ENCODE measurements at places on chromosomes 1 and 21.

DNA sequence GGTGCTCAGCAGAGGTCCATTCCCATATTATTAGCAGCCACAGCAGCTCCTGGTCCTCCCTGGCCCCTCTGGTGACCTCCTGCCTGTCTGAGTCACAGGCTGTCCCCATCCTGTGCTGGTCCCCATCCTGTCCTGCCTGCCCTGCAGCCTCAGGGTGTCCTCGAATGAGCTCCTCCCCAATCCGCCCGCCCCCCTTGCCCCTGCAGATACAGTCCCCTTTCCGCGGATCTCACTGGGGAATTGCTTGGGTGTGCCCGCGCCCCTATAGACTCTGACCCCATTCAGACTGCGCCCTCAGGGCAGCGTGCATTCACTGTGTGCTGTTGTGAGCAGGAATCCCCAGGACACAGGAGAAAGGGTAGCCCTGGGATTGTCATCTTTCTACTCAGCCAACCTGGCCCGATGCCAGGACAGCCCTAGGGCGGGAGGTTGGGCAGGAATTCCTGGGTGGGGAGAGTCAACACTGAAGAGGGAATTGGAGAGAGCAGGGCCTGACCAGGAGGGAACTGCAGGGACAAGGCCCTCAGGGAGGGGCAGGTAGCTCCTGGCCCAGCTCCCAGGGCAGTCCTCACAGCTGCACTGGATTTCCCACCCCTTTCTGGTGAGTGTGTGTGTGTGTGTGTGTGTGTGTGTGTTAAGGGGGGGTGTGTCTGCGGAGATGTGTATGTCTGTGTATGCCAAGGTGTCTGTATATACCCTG lies 1.1 kb upstream of the GUCA2A start:
- DNase-seq = peak; percentile 65

DNA sequence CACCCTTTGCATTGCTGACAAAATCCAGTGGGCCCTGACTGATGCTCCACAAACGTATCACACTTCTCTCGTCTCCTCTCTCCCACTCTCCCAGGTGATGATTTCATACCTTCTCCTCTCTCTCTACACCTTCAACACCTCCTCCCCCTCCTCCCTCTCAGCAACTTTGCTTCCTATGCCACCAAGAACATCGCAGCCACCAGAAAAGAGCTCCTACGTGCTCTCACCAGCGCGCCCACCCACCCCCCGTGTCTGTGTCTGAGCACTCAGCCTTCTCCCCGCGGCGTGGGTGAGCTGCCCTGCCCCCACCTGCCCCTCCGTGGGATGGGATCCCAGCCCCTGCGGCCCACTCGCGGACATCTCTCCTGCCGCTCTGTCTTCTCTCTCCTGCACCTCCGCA lies 55.1 kb upstream of the COX20 start:
- DNase-seq = no peak

- DNase-seq = no peak
These were observed 12.3 kb downstream of the COLGALT2 start for GRCh38 chr1:184025242-184025675.

DNA sequence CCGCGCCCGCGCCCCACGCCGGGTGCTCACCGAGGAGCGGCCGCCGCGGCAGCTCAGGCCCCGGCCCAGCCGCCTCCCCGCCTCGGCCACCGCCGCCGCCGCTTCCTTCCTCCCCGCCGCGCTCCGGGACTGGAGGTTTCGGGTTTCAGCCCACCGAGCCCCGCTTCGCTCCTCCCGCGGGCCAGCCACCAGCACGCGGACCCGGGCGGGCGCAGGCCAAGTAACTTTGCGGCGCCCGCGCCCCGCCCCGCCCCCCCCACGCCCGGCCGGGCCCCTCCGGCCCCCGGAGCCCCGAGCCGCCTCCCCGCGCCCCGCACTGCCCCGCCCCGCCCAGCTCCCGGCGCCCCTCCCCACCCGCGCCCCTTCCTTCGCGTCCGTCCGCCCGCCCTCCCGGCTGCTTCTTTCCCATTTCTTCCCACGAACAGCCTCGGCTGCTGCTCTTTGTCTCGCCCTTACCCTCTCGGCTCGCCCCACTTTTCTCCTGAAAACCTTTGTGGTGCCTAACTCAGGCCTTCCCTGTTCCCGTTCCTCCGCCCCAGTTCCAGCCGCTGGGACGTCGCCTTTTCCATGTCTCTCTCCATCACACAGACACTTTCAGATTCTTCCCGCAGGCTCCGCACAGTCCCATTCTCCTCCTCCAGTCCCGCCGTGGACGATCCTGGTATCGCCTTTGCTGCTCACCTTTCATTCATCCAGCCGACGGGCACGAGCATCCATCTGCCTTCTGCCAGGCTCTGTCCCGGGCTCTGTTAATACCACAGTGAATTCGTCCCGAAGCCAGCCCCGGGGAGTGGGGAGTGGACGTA lies at the start of gene GPR161:
Gene GPR161 (minus strand): TSS at position 222 of the 806 bp plus-strand sequence. CDS start 32,080 bp downstream, outside the sequence.
- peak; percentile 48 for DNase-seq

- DNase-seq = no peak
These were observed 223.1 kb upstream of the TMEM51 start for GRCh38 chr1:14930247-14930965.

DNA sequence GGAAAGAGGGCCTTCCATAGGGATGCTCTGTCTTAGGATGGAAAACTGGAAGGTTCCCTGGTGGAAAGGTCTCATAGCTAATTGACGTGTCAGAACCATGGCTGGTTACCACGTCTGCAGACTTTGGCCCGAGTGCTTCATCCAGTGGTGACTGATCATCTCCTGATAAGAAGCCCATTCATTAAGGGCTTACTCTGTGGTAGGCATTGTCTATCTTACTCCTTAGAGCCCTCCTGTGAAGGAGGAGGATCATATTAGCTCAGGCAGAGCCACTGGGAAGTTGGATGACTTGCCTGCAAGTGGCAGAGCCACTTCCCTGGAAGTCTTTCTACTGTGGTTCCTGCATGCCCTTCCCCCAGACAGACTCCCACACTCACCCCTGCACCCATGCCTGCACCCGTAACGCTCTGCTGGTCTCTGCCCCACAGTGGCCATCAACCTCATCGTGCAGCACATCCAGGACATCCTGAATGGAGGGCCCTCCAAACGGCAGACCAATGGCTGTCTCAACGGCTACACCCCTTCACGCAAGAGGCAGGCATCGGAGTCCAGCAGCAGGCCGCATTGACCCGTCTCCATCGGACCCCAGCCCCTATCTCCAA lies 79.9 kb downstream of the UCK2 start:
- no peak for DNase-seq

GRCh38 chr1:84143796-84144565 lies at the start of gene PRKACB:
TSS of gene PRKACB (plus strand) at chr1:84144271. CDS start at chr1:84144362, 91 bp downstream.
- DNase-seq = no peak

- DNase-seq = no peak
These were observed 20.5 kb upstream of the PRDM15 start for GRCh38 chr21:41899426-41900202.

DNA sequence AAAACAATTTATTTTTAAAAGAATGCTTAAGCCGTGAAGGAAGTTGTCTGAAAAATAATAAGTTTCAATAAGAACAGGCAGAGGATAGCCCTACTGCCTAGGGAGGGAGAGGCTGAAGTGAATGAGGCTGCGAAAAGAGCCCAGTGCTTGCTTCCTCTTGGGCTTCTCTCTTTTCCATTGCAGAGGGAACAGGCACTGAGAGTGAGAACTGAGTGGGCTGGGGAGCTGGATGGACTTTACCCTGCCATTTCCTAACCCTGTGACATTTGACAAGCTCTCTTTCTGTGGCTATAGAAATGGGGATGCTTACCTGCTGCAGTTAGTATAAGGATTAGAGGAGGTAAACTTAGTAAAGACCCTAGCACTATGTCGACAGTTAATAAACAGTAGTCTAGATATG lies 30.0 kb downstream of the TENT5C start:
- no peak for DNase-seq

GRCh38 chr1:151132335-151133017 lies 14.0 kb downstream of the SEMA6C start:
- DNase-seq = no peak

- no peak for DNase-seq
These were observed 75.0 kb downstream of the ATP6V1G3 start for GRCh38 chr1:198465201-198466144.

DNA sequence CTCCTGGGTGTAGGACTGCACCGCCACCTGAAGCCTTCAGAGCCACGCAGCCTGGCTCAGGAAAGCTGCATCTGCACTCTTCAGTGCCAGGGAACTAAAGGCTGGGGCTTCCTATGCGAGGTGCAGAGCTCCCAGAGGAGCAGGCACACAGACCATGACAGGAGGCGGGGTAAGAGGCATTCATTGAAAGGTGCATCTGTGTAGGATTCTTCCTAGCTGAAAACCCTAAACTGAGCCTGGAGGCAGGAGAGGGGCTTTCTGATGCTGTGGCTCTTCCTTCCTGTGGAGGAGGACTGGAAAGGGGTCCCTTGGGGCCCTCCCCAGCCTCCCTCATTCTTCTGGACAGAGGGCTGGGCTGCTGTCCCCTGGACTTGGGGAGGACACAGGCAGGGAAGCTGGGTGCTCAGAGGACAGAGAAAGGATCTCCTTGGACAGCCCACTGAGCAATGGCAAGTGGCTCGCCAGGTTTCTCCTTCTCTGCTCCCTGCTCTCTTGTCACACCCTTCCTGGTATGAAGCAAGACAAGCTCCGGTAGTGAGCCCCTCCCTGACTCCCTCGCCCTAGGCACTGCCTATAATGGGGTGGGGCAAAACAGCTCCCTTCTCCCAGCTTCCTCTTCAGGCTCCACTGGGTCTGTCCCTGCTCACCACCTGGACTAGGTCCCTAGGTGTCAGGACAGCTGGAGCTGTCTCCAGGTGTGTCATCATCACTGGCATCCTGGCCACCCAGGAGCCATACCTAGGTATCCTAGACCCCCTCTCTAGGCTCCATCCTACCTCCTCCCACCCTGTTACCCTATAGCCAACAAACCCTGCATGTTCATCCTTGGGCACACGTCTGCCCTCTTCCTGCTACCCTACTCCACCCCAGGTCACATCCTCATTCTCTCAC lies 20.0 kb downstream of the S100A6 start:
- DNase-seq = no peak

DNA sequence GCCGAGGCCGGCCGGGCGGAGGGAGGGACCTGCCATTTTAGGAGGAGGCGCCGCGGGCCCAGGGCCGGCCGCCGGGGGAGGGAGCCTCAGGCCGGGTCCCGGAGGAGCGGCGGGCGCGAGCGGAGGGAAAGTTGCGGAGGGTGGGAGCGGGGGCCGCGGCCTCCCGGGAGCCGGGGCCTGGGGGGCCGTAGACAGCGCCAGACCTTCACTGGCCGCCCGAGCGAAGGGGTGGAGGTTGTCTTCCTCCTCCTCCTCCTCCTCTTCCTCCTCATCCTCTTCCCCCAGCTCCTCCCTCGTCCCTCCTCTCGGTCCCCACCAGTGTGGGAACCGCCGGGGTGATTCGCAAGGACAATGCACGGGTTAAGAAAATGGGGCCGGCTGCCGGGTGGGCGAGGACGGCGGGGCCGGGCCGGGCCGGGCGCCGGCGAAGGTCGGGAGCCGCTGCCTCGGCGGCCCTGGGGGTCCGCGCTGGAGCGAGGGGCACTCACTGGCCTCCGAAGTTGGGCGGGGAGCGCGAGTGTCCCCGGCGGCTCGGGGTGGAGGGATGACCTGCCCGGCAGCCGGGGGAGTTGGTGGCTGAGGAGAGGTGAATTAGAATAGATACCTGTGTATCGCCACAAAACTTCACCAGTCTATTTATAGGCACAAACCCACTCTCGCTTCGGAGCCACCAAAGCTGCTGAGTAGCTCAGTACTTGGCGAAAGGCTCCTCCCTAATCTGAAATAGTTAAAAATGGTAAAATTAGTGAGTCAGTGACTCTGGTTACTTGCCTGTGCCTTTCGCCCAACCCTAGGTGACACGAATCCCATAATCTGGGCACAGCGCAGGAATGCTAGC lies 1.3 kb downstream of the DYRK1A start:
- DNase-seq = no peak

GRCh38 chr1:189432753-189433152 lies 1044.9 kb downstream of the BRINP3 start:
- no peak for DNase-seq

GRCh38 chr21:38531591-38531990 lies 33.3 kb upstream of the ERG start:
- no peak for DNase-seq

- DNase-seq = no peak
These were observed 259.9 kb downstream of the HHIPL2 start for GRCh38 chr1:222288053-222288452.

- no peak for DNase-seq
These were observed 2.0 kb upstream of the C1orf174 start for GRCh38 chr1:3902111-3902511.

DNA sequence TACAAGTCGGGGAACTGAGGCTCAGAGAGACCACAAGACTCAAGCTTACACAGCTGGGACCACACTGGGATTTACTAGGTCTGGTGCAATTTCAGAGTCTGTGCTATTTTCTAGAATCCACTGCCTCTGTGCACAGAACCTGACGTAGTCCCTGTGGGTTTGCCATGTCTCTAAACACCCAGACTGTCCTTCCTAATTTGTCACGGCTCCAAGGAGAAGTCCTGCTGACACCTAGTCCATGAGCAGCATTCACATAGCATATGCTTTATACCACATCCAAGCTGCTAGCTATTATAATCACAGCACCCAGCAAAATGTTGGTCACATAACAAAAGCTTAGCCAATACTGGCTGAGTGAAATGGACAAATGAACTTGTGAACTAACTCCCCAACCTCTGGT lies 79.0 kb upstream of the HMGB4 start:
- no peak for DNase-seq

DNA sequence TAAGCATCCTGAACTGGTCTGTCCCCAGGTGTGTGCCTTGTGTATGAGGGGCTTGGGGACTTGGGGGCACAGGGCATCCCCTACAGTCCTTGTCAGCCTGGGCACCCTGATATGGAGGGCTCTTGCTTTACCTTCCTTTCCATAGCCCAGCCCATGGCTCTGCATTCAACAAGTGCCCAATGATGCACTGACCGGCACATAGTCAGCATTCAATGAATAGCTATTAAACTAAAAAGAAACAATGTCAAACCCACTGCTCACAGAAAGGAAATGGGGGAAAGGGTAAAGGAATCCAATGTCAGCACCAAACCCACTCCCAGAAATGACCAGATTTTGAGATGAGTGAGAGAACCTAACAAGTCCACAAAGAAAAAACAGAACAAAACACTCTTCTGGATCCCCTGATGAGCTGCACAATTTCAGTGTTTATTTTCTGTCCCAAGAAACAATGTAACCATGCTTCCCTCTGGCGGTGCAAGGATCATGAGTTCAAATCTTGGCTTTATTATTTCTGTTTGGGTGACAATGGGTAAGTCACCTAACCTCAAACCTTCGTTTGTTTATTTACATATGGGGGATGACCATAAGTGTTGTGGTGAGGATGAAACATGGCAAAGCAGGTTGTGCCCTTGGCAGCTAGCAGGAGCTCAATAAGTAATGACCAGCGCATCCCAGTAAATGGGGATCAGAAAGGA lies 22.0 kb downstream of the SYT6 start:
- DNase-seq = no peak

DNA sequence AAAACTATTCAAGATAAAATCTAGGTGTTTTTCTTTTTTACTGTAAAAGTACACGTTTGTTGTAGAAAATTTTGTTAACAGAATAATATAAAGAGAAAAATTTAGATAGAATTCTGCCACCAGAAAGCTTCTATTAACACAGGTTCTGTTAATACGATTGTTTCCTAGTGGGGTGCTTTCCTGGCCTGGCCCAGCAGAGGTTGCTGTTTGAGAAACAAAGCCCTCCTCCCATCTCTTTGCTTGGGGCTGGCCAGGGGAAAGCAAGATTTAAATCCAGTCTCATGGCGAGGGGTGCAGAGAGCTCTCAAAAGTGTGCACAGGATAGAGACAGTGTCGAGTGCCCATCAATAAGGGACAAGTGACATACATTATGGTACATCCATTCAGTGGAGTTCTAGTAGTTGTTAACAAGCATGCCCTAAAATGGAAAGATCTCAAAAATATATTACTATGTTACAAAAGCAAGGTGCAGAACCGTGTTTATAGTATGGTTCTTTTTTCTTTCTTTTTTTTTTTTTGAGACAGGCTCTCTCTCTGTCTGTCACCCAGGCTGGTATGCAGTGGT lies 14.6 kb upstream of the ACBD3 start:
- DNase-seq = no peak

All from hepatic stellate cell (primary cell).